ENCODE measurements at places on chromosomes 1 and 21.

DNA sequence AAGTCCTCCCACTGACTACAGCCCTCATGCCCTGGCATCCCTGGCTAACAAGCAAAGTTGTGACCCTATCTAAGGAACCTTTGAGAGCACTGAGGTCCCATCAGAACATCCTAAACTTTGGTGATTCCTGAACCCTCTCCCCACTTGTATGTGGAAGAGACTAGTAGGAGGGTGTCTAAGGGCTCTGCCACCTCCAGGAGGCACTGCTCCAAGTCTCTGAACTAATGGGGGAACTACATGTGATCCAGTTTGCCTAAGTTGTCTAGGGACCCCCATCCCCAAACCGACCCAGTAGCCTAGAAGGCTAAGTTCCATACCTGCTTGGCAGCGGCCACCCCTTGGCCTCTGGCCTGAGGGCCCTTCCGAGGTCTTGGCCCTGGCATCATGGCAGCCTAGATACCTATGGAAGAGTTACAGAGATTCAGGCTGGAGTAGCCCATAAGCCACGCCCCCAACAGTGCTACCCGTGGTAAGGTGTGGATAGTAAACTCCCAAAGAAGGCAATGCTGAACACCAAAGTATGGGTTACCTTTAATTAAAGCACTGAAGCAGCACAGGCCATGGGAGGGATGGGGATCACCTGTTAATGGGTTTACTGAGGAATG lies 1.7 kb downstream of the CC2D1B start:
- DNase-seq, result no peak

- no peak for DNase-seq
Measured at GRCh38 chr21:41362605-41363369, 960 bp downstream of the MX2 start.

DNA sequence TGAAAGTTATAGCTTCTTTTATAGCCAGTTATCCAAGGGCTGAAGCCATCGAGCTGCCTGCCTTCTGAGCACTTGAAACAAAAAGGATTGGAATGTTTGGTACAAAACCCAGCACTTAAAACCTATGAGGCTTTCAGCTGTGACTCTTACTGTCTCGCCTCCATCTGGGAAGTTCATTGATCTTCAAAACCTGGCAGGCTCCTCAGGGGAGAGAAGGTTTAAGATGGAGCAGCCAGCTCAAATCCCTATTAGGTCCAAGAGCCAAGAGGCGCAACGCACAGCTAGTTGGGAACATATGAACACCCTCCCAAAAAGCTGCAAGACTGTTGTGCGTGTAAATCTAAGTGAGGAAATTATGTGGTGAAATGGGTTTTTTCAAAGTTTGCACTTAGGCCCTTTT lies 33.4 kb downstream of the BACE2 start:
- no peak for DNase-seq

- no peak for DNase-seq
Measured at GRCh38 chr1:234108921-234109320, 204.4 kb downstream of the SLC35F3 start.

DNA sequence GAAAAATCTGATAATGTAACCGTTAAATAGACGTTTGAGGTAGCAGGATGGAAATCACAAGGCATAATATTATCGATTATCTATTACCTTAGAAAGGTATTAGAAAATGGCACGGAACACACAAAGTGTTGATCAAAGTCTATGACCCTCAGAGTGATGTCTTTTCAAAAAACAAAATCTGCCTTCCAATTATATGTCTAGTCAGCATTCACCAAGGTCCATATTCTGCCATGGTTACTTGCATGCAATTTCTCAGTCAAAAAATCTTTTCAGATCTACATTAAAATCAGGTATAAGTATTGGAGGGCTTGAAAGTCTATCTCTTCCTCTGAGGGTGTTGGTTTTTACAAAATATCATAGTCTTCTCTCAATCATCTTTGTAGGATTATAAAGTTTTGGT lies 81.9 kb downstream of the KCTD3 start:
- no peak for DNase-seq

DNA sequence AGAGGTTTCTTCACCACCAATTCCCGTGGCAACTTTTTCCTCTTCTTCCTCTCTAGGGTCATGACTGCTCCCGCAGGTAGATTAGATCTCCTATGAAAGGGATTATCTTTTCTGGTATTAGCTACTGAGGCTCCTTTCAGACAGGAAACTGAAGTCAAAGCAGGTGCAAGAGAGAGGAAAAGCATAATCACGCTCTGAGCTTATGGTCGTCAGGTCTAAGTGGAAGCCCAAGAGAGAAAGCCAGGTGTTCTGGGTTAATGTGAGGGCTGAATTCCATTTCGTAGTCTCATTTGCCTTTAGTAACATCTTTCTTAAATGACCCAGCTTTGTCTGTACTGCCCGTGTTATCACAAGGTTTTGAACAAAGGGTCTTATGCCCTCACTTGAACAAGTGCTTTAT lies 8.3 kb upstream of the MAP3K21 start:
- DNase-seq, result no peak

DNA sequence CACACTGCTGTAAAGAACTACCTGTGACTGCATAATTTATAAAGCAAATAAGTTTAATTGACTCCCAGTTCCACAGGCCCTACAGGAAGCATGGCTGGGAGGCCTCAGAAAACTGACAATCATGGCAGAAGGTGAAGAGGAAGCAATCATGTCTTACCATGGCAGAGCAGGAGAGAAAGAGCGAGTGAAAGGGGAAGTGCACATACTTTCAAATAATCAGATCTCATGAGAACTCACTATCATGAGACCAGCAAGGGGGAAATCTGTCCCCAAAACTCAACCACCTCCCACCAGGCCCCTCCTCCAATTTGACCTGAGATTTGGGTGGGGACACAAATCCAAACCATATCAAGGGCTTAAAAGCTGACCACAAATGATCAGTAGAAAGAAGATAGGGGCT lies 493.2 kb downstream of the PTPRC start:
- DNase-seq, result no peak

GRCh38 chr1:21752186-21752585 lies 30.8 kb downstream of the USP48 start:
- DNase-seq, result no peak

GRCh38 chr1:16233431-16233830 lies 3.6 kb downstream of the CPLANE2 start:
- DNase-seq, result no peak

DNA sequence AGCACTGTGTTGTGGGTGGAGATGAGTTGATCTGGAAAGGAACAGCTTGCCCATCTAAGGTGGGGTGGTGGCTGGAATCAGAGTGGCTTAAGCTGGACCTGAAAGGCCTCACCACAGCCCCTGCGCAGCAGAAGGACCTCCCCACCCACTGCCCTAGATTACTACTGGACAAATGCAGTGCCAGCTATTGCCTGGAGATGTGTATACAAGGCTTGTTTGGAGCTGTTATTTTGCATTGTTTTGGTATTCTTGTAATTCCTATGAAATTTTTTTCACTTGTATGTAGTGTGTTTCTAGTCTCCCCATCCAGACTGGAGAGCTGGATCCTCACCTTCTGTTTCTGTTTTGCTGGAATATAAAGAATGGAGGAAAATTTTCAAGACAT lies 1.3 kb upstream of the SLC30A1 start:
- no peak for DNase-seq

DNA sequence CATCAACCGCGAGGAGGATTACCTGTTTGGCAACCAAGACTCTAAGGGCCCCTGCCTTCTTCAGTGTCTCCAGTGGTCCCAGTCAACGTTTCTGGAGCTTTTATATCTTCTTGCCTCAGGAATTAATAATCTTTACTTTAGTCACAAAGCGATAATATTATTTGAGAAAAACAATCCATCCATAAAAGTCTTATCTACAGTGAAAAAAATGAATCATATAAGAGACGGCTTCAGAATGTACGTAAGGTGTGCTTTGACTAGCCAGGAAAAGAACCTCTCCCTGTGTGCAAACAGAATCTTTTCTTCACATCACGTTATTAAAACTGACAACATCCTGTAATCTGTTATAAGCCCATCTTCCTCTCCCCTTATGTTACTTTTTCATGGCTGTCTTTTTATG lies at the start of gene REG4:
Gene REG4 (minus strand): TSS at position 74 of the 400 bp plus-strand sequence. CDS start 2,691 bp downstream, outside the sequence.
- DNase-seq, result no peak

- DNase-seq, result no peak
Measured at GRCh38 chr1:2643414-2644077, 10.7 kb upstream of the MMEL1 start.

GRCh38 chr1:6690186-6690585 lies 11.4 kb downstream of the DNAJC11 start:
- DNase-seq, result no peak

DNA sequence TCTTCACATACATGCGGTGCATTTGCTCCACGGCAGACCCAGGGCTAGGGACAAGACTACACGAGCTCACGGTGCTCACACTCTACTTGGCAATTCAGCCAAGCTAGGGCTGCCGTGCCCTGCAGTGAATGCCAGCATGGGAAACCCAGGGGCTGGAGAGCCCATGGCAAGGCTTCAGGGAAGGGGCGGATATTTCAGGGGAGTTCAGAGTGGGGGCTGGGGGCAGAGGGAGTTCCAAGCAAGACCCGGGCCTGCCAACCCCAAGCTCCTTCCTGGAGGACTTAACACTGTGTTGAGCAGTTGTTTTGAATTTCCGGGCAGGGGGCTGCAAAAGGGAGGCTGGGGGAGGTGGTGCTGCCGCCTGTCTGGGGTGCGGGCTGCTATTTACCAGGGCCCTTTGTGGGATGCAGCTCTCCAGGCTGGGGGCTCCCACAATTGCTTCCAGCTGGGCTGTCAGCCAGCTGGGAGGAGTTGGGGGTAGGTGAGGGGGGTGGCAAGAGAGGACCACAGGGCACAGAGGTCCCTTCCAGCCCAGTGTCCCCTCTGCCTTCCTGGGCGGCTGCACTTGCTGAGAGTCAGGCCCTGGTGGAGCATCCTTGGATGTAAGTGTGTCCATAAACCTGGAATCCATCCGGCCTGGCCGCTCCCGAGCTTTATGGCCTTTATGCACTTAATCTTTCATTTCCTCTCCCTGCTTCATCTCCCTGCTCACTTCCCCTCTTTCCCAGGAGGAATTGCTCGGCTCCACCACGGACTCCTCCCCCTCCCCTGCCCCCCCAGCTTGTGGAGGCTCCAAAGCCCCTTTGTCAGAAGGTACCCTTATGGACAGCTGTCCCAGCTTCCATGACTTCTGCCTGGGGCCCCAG lies 55.8 kb upstream of the SSBP3 start:
- DNase-seq, result no peak

- no peak for DNase-seq
Measured at GRCh38 chr1:61322008-61322744, 239.8 kb downstream of the NFIA start.

- no peak for DNase-seq
Measured at GRCh38 chr1:64502931-64503330, 33.0 kb downstream of the CACHD1 start.

DNA sequence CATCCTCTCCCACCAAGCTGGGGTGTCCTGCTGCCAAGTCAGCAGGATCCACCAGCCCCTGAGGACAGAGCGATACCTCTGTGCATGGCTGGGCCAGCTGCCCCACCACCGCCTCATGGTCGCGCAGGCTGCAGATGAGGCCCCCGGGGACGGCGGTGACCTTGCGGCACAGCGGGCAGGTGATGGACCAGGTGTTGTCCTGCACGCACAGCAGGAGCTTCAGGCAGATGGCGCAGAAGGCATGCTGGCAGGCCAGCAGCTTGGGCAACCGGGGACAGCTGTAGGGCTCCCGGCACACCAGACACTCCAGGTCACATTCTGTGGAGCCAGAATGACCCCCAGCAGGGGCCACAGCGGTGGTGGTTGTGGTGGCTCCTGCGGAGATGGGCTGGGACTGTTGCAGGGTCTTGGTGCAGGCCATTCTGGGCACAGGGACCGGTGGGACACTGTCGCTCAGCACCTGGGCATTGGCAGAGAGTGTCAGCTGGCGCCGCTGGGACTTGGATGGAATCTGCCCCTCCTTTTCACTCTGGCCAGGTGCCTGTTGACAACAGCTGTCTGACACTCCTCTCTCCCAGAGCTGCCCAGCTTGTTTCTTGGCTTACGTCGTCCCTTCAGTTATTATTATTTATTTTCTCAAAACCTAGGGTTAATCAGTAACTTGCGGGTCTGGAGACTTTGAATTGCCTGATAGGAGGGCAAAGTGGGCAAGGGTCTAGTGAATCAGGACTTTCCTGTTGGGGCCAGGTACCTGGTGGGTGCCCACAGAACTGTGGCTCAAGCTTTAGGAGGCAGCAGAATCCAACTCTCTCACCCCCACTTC lies at the start of gene RNF186:
Gene RNF186 (minus strand): TSS at position 603 of the 823 bp plus-strand sequence. CDS start 182 bp downstream, at position 421.
- no peak for DNase-seq

- DNase-seq, result no peak
Measured at GRCh38 chr1:208791456-208791855, 547.3 kb upstream of the PLXNA2 start.

DNA sequence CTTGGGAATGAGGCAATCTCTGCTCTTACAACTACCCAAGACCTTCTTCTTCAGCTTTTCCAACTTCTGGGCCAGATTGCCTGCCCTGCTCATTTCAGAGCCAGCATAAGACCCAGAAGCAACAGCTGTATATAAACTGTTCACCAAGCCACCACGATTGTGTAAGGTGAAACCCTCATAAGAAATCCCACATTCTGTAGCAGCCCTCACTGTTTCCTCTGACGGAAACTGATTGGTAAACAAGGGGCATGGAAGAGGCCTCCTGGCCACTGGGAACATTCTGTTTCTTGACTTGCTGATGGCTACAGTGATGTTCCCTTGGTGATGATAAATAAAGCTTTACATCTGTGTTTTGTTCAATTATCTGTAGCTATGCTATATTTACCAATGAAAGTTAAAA lies 39.7 kb upstream of the EXO1 start:
- no peak for DNase-seq

- DNase-seq, result no peak
Measured at GRCh38 chr1:30467101-30467500, 256.3 kb downstream of the MATN1 start.

- no peak for DNase-seq
Measured at GRCh38 chr1:61142043-61142440, 59.7 kb downstream of the NFIA start.

DNA sequence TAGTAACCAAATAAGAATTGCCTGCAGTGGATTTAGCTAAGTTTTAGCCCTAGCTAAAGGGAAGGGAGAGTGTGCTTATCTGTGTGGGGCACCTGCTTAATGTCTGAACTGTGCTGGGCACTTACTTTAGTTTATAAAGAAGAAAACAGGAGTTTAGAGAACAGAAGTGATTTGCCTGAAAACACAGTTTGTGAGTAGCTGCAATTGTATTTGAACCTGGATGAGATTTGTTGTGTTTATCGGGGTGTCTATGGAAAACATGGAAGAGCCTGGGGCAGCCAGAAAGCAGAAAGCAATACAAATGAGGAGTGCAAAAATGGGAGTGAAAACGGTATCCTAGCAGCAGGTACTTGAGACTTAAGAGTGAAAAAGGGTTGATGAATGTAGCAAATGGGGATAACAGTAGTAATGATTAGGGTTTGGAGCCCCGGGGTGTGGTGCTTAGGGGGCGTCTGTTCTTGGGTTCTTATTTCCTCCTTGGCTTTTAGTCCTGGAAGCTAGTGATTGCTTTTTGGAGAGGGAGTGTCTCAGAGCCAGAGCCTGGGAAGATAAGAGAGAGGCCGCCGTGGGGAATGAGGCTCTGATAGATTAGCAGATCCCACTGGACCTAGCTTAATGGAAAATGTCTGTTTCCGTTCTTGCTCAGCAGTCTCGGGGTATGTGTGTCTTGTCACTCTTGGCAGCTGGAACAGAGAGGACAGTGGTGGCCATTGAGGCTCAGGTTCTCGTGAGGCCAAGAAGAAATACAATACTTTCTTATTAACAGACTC lies 5.6 kb downstream of the PRCC start:
- no peak for DNase-seq

GRCh38 chr1:3013371-3014049 lies 7.8 kb upstream of the ACTRT2 start:
- DNase-seq, result no peak

Data from femur (tissue), 1 donor.